Psoas muscle (tissue), 8 donors: ENCODE measurements at places on chromosomes 7 and 10. TPM values are rescaled to one million over a fixed set of nuclear protein-coding genes. Genes with fewer than 3 reads are reported as not detected.

Gene GSTO2
- 2.7 TPM for total RNA-seq

Gene ZP3
- total RNA-seq: 12.3 TPM

Gene AFAP1L2
- total RNA-seq: 3.1 TPM

Gene CCDC172
- not detected for total RNA-seq

Gene HMX2
- total RNA-seq: not detected

Gene JAKMIP3
- total RNA-seq: 0.57 TPM

Gene DYDC2
- total RNA-seq: not detected

Gene STAMBPL1
- total RNA-seq: 1.4 TPM

Gene PSPH
- 10.8 TPM for total RNA-seq

Gene NYAP1
- total RNA-seq: 0.10 TPM

Gene MCM10
- total RNA-seq: 0.32 TPM

Gene ZCCHC24
- total RNA-seq: 31.6 TPM

Gene SEMA3E
- total RNA-seq: 0.46 TPM

Gene DOCK1
- total RNA-seq: 6.9 TPM

Gene GPR141
- total RNA-seq: not detected

Gene ATP6V0A4
- not detected for total RNA-seq

Gene SMURF1
- 13.0 TPM for total RNA-seq

Gene MRC1
- total RNA-seq: 9.3 TPM

Gene SFRP4
- 0.38 TPM for total RNA-seq

Gene OR6V1
- not detected for total RNA-seq

Gene KCNMA1
- 20.4 TPM for total RNA-seq

Gene NME8
- total RNA-seq: not detected
